Epithelial cell of alveolus of lung (primary cell): ENCODE measurements at places on chromosomes 4 and X. TPM values are rescaled to one million over a fixed set of nuclear protein-coding genes. Genes with fewer than 3 reads are reported as not detected.

Gene CLTRN
- 0.32 and 0.78 TPM in 2 replicates for total RNA-seq

Gene AVPR2
- not detected in 2 replicates for total RNA-seq

Gene TMSB15A
- 19.2 and 26.8 TPM in 2 replicates for total RNA-seq

Gene OGT
- 25.5 and 51.7 TPM in 2 replicates for total RNA-seq

Gene NPY1R
- total RNA-seq: not detected in 2 replicates

Gene CTAG2
- total RNA-seq: not detected in 2 replicates

Gene AREG
- 129 and 894 TPM in 2 replicates for total RNA-seq

Gene PFKFB1
- total RNA-seq: under 0.01 TPM in 1 of 2 replicates, not detected in the other

Gene GAB3
- total RNA-seq: 0.40 and 1.9 TPM in 2 replicates

Gene IL13RA1
- 31.9 and 67.0 TPM in 2 replicates for total RNA-seq

Gene RBM46
- total RNA-seq: 0.08 and 0.39 TPM in 2 replicates

Gene IBSP
- not detected in 2 replicates for total RNA-seq

Gene APELA
- not detected in 2 replicates for total RNA-seq

Gene PNCK
- total RNA-seq: 2.0 TPM in 1 of 2 replicates, not detected in the other

Gene TMPRSS11D
- not detected in 2 replicates for total RNA-seq

Gene GRIPAP1
- 14.3 and 14.9 TPM in 2 replicates for total RNA-seq

Gene FABP2
- not detected in 2 replicates for total RNA-seq

Gene MAGEC1
- not detected in 2 replicates for total RNA-seq

Gene SATL1
- not detected in 2 replicates for total RNA-seq

Gene KDR
- total RNA-seq: 2.6 and 4.3 TPM in 2 replicates

Gene HELQ
- 4.3 and 12.6 TPM in 2 replicates for total RNA-seq

Gene JAKMIP1
- total RNA-seq: not detected in 2 replicates

Gene PITX2
- 1.4 TPM in 1 of 2 replicates, not detected in the other for total RNA-seq

Gene PDGFC
- total RNA-seq: 22.8 and 85.7 TPM in 2 replicates

Gene SPANXD
- total RNA-seq: not detected in 2 replicates

Gene FRG1
- total RNA-seq: 41.5 and 50.6 TPM in 2 replicates

Gene IL3RA
- total RNA-seq: 0.13 TPM in 1 of 2 replicates, not detected in the other

Gene SH3TC1
- 2.2 and 13.4 TPM in 2 replicates for total RNA-seq

Gene PPBP
- 1.2 TPM in 1 of 2 replicates, not detected in the other for total RNA-seq

Gene DCAF4L1
- 0.13 and 0.16 TPM in 2 replicates for total RNA-seq

Gene GC
- total RNA-seq: not detected in 2 replicates

Gene ITGB1BP2
- 0.13 and 0.80 TPM in 2 replicates for total RNA-seq

Gene WNK3
- total RNA-seq: 0.64 and 1.3 TPM in 2 replicates

Gene UFSP2
- 21.3 and 28.3 TPM in 2 replicates for total RNA-seq
